ENCODE measurements at places on chromosomes 7 and 10.
A peak's percentile ranks its signal among the peaks of the same experiment; 100 is the strongest.

DNA sequence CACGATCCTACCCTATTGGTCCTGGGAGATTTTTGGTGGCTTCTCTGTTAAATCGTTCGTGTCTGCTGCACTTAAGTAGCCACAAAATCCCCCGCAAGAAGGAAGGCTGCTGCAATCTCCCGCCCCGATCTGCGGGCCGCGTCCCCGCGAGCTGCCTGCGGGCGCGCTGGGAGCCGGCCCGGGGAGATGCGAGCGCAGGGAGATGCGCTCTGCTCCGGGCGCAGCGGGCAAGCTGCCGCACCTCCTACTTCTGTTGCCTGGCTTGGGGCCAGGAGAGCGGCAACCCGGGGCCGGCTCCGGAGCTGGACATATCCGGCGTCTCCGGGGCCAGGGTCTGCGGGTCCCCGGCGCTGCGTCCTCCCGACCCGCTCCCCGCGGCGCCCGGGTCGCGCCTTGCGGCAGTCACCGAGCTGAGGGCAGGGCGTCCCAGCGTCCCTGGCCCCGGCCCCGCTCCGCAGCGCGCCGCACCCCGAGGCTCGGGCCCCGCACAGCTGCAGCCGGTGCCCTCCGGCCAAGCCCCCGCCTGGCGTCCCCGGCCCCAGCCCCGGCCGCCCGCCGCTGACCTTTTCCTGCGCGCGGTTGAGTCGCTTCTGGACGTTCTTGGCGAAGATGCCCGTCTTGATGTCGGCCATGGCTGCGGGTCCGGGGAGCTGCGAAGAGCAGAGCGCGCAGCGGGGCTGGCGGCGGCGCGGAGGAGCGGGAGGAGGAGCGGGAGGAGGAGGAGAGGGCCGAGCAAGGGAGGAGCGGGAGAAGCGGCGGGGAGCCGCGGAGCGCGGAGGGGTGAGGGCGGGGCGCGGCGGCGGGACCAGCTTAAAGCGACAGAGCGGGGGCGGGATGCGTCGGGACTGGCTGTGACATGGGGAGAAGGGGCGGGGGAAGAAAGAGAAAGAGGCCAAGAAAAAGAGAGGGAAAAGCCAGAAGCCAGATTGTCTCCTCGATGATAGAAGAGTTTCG is at the start of gene AMPH:
Gene AMPH, minus strand, starts transcription at position 654 of the 954 bp plus-strand sequence. Its CDS starts 22 bp downstream, at position 632.
- DNase-seq: peak; percentile 52

DNA sequence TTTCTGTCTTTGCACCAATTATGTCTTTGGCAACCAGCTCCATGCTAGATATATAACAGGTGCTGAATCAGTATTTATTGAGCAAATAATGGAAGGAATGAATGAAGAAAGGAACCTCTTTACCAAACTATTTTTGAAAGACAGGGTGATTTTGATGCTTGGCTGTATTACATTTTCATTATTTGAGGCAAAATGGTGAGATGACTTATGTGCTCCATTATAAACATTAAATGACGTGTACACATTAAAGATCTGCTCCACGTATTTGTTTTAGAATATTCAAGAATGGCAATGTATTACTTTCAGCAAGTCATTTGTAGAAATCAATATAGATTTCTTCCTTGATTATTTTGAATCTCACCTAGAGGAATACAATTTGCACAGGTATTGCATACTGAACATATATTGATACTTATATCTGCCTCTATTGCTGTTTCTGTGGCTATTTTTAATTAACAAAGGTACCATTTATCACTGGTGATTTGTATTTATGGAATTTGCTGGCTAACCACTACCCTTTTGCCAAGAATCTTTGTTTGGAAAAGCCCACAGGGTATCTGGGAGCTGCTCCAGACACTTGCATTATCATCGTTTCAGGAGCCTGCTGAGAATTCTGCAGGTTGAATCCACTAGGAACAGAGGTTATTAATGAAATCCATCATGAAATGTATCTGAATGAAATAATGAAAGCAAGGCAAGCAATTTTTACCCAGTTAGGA is 92.2 kb downstream of the SEMA3C start:
- DNase-seq: no peak

- no peak for DNase-seq
Measured at GRCh38 chr7:96069401-96069800, 252.5 kb downstream of the SLC25A13 start.

- DNase-seq: no peak
Measured at GRCh38 chr7:120272261-120272660, 714 bp upstream of the KCND2 start.

DNA sequence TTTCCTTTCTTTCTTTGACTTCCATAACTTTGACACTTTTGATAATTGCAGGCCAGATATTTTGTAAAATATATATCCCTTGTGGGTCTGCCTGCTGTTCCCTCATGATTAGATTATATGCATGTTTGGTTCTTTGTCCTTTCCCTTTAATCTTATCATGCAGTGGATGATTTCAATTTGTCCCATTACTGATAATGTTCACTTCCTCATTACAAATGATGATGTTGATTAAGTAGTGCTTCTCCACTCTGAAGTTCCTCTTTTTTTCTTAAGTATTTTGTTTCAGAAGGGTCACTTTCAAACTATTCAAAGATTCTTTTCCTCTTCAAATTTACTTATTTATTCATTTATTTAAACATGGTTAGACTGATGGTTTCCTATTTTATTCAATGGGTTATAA is 898.1 kb downstream of the XPNPEP1 start:
- no peak for DNase-seq

- DNase-seq: no peak
Measured at GRCh38 chr10:129792864-129793263, 171.2 kb downstream of the EBF3 start.

GRCh38 chr7:74174606-74175082 is 488 bp downstream of the EIF4H start:
- DNase-seq: peak; percentile 35

DNA sequence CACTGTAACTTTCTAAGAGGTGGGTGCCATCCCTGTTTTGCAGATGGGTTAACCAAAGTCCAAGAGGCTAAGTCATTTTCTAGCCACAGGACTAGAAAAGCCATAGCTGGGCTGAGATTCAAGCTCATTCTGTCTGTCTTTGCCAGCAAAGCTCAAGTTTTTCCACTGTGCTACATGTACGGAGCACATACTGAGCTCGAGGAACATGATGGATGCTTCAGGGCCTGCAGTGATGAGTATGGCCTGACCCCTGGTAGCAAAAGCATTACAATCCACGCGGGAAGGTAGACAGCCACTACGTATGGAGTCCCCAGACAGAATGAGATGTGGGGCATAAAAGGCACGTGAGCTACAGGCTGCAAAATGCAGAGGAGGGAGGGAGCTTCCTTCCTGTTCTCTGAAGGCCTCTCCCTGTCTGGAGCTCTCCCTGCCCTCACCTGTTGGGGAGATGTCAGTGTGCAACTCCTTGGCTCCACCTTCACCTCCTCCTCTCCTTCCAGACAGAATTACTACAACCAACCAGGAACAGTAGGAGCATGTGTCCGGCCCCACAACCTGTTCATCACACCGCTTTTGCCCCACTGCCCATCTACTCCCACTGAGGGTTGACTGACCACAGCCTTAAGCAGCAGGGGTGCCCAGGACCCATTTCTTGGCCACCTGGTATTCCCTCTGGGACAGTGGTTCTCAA is 16.4 kb downstream of the ITPRIP start:
- no peak for DNase-seq

DNA sequence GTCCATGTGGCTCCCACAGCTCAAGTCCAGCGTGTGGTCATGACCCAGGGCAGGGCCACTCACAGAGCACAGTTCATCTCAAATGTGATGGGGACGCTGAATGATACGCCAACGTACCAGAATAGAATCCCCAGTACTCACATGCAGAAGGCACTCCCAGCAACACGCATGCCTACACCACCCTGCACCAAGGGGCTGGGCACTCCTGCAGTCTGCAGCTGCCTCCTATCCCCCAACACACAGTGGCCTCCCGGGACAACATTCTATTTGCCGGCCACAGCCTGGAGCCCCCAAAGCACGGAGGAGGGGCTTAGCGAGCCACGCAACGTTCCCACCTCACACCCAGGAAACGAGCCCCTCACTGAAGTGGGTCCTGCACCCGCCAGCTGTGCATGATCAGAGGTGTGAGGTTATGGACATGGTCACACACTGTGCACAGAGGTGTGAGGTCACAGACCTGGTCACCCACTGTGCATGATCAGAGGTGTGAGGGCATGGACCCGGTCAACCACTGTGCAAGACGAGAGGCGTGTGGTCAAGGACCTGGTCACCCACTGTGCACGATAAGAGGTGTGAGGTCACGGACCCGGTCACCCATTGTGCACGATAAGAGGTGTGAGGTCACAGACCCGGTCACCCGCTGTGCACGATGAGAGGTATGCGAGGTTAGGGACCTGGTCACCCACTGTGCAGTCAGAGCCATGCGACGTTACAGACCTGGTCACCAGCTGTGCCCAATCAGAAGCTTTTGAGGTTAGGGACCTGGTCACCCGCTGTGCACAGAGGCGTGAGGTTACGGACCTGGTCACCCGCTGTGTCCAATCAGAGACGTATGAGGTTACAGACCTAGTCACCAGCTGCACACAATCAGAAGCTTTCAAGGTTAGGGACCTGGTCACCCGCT is 182.8 kb downstream of the DIP2C start:
- DNase-seq: no peak

DNA sequence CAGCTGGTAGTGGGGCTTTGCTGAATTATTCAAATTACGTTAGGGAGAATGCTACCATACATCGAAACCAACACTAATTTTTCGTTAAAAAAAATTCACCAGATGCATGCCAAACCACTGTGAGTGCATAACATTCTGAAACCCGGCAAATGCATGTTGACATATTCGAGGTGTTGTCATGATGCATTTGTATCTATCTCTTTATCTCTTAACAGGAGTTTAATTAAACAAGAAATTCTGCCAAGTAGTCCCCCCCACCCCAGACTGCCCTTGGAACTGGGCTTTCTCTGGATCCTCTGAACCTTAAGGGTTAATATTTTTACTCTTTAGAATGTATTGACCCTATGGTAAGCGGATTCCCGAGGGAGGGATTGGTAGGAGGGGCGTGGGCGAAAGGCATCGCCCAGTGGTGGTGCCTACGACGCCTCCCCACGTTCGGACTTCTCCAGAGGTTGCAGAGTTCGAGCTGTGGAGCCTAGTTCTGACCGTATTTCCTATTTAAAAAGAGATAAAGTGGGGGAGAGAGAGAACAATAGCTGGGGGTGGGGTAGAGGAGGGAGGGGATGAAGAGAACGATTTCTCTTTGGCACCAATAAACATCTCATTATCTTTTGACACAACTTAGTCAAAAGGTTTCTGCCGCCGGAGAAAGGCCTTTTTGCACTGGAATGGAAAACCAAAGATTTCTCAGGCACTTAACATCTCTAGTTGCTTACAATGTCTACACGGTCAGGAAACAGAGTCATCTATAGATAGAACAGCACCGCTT is 7.2 kb downstream of the DLX6 start:
- DNase-seq: no peak

- DNase-seq: no peak
Measured at GRCh38 chr10:80506189-80506575, 31.5 kb upstream of the SH2D4B start.

- no peak for DNase-seq
Measured at GRCh38 chr10:124175701-124176348, 82.4 kb upstream of the CHST15 start.

DNA sequence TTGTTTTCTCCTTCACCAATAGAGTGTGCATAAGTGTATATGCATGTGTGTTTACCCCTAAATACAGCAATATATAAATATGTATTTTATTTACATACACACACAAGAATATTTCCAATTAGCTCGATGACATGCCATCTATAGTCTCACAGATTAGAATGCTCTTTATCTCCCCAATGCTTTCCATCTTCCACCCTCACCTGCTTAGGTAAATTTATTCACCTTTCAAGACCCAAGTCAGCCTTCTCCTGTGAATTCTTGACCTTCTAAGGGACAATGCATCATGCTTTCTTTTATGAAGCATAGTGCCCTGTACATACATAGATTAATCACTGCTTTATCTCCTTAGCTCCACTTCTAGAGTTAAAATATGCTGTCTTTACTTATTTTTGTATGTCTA is 49.7 kb downstream of the SEMA3A start:
- DNase-seq: no peak

- no peak for DNase-seq
Measured at GRCh38 chr7:101891936-101892640, 74.7 kb downstream of the CUX1 start.

- DNase-seq: no peak
Measured at GRCh38 chr7:116122972-116123595, 87.3 kb upstream of the TES start.

GRCh38 chr10:95784279-95784913 is 28.4 kb downstream of the ENTPD1 start:
- DNase-seq: no peak

DNA sequence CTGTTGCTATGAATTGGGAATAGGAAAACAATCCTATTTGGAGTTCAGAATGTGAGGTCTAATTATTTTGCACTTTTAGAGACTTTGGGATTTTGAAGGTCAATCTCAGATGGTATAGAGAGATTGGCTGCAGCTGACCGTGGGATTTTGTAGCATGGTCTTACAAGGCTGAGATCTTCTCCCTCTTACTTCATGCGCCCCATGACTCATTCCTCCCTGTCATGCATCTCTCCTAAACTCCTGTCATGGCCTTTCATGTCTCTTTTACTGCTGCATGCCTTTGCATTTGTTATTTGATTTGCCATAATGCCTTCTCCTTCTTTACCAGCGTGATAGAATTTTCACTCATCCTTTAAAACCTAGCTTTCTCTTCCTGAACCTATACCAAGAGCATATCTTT is 133.1 kb downstream of the BBS9 start:
- DNase-seq: no peak

- DNase-seq: no peak
Measured at GRCh38 chr10:83908506-83908905, 230.8 kb upstream of the GHITM start.

DNA sequence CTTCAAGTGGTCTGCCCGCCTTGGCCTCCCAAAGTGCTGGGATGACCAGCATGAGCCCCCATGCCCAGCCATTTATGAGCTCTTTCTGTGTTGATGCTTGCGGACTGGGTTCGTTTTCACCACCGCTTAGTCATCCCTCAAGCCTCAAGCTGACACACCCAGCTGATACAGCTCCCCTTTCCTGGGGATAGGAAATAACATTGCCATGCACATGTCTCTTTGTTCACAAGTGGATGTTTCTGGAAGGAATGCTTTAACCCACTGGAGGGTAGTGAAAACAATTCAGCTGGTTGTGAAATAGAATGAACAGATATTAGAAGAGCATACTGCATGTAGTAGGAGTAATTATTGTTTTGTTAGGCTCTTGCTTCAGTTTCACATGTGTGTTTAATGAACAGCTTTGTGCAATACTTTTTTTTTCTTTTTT is 8.5 kb upstream of the METTL27 start:
- no peak for DNase-seq

DNA sequence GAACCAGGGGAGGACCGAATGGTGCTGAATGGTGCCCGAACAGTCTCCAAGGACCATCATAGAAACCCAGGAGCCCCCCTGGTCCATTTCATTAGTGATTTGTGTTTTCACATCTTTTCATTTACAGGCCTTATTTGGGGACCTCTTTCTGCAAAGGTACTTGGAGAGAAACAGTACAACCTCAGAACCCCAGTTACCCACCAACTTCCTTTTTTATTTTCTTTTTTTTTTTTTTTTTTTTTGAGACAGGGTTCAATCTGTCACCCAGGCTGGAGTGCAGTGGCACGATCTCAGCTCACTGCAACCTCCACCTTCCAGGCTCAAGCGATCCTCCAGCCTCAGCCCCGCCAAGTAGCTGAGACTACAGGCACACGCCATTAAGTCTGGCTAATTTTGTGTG is 13.0 kb upstream of the ELN start:
- no peak for DNase-seq

Data from activated CD4-positive, alpha-beta T cell treated with anti-CD3 and anti-CD28 coated beads, Interleukin-2, amount 50 U/mL, for 48 hours (primary cell).